Femur (tissue), 1 donor: ENCODE measurements at places on chromosomes 3 and 15.

DNA sequence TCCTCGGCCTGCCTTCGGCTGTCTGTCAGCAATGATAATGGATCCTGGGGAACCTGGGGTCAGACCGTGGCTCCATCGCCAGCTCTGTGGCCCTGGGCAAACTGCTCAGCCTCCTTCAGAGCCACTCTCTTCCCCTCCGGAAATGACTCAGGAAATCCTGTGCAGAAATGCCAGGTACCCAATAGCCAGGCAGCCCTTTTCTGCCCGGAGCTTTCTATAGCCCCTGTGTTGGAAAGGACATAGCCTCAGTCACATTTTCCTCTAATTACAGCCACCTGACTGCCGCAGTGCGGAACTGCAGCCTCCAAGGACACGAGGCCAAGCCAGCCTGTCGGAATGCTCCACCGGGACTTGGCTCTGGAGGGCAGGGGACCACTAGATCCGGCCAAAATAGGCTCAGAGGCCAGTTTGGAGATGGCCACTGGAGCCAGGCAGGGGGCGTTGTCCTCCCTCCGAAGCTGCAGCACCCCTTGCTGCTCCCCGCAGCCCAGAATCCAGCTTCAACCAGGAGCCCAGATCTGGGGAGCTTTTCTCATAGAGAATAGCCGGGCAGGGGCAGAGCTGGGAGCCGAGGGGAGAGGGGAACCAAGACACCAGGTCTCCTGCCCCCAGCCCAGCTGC is 11.6 kb upstream of the ZXDC start:
- DNase-seq: peak; percentile 65

DNA sequence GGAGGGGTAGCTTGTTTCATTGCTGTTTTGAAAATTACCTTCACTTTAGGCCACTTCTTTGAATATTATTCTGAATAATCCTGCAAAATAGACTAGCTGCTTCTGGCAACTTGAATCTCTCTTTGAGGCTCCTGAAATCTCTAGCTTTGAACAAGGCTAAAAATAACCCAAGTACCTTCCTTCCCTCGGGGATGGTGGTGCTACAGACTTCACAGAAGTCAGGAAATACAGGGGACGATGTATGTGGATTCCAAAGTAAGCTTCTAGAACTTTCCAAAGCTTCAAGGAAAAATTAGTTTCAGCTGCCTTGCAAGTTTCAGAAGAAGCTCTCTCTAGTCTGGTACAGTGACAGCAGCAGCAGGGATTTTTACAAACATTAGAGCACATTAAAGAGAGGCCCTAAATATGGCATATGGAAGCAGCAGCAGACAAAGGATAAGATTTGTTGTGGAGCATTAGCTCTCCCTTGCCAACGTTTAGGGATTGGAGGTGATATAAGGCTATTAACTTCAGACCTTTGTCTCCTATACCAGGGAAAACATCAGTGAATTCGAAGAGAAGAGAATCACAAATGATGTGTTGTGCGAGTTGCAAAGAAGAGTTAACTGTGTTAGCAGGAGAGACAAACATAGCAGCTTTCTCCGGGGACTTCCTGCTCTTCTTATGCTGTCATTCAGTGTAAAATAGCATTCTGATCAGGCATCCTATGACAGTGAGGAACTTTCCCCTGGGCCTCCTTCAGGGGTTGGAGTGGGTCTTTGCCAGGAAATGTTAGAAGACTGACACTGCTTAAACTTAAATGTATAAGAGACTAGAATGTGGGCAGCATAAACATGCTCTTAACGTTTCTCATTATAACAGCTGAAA is 783.0 kb upstream of the ARPP21 start:
- peak; percentile 37 for DNase-seq

GRCh38 chr3:72969766-72970165 is 26.8 kb upstream of the PPP4R2 start:
- no peak for DNase-seq

- no peak for DNase-seq
Observed at GRCh38 chr3:128506754-128507153, 13.8 kb upstream of the GATA2 start.

- no peak for DNase-seq
Observed at GRCh38 chr3:933326-933725, 159.5 kb upstream of the CNTN6 start.

GRCh38 chr3:175186511-175186910 is 327.4 kb downstream of the NAALADL2 start:
- DNase-seq: no peak

DNA sequence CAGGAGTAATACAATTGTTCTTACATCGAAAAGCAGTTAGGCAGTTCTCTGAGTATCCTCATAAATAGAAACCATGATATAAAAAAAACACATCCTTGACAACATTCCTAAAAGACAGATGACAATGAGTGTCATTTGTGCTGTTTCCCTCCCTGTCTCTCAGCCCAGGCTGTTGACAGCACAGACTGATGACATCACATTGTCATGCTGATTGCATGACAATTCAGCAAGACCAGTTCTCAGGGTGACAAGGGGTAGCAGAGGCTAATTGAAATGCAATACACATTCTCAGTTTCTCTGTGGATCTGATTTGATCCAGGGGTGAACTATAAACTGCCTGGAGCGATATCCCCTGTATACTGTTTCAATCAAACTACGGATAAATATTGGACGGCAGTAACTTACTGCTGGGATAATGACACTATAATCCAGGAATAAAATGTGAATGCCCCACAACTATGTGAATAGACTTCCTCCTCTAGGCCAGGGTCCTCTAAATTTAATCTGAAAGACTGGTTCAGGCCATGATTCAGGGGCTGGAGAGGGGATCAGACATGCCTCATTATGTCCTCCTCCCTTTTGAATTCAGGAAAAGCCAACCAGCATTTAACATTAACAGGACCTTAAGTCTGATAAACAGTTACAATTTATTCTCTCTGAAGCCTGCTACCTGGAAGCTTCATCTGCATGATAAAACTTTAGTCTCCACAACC is 16.7 kb upstream of the EIF1B start:
- DNase-seq: no peak

- DNase-seq: peak; percentile 3
Observed at GRCh38 chr3:42498034-42498433, 4.4 kb upstream of the VIPR1 start.

GRCh38 chr15:67937153-67937761 is 97.4 kb upstream of the RNU6-1 start:
- no peak for DNase-seq
